T-cell (primary cell): ENCODE measurements at places on chromosomes 3 and 15.

GRCh38 chr3:20064387-20064786, 24.1 kb downstream of the KAT2B start:
- no peak for DNase-seq

GRCh38 chr3:146948186-146948585, 343.0 kb upstream of the PLSCR5 start:
- no peak for DNase-seq

DNA sequence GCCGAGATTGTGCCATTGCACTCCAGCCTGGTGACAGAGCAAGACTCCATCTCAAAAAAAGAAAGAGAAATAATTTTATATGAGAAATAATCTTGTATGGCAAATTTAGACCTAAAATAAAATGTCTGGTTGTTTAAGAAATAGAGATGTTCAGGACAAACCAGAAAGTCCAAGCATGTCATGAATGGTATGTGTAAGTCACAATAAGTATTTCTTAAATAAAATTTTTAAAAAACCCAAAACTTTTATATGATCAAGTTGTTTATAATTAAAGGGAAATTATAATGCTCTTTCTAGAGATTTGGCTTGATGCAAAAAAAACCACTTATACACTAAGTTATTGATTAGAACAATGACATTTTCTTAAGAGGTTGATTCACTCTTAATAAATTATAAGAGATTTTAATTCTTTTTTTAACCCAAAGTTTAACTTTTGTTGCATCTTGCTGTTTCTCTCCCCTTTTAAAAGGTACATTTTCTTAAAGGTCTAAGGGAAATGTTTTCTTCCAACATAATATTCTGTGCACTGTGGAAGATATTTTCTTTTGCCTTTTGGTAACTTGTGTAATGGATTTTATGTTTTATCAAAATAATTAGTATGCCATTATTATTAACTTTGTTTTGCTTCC, 105.7 kb downstream of the RTP4 start:
- no peak for DNase-seq

DNA sequence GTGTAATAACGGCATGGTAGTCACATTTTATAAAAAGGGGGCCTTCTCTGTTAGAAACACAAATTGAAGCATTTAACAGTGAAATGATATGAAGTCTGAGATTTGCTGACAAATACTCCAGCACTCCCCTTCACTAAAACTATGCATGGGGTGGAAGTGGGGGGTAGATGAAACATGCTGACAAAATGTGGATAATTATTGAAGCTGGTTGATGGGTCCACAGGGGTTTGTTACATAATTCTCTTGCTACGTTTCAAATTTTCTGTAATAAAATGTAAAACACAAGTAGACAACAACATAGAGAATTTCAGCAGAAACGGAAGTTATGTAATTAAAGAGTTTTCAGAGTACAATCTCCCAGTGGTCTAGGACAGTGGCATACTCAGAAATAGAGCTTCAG, 37.0 kb downstream of the MCF2L2 start:
- no peak for DNase-seq

GRCh38 chr15:32682977-32683630, 34.7 kb upstream of the GREM1 start:
- DNase-seq, result no peak

GRCh38 chr3:29642393-29643033, 361.6 kb downstream of the RBMS3 start:
- no peak for DNase-seq
